Lung (tissue), 17 donors: ENCODE measurements at places on chromosomes 2 and 18.
A peak's percentile ranks its signal among the peaks of the same experiment; 100 is the strongest.

DNA sequence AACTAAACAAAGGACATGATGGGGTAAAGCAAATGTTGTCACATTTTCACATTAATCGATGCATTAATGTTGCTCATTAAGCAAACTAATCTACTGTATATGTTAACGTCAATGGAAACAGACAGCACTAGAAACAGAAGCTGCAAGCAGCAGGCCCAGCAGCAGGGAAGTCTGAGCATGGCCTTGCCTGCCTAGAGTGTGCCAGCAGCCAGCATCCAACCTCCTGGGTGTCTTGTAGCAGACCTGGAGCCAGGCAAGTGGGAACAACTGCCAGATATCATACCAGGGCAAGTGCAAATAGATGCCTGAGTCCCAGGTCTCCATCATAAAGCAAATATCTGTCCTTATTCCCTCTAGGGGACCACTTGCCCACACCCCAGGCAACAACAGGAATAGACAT, 319.0 kb downstream of the LRRTM1 start:
- H3K4me3 ChIP-seq: no peak overlapping the region
- no peak for DNase-seq
- no peaks in the 10 kb centered on the region for H3K4me1 ChIP-seq
- H3K27me3 ChIP-seq: no peaks in the 10 kb centered on the region
- H3K27ac ChIP-seq: no peak overlapping the region
- H3K36me3 ChIP-seq: no peaks in the 10 kb centered on the region

- no peak for DNase-seq
- no peaks in the 10 kb centered on the region for H3K4me1 ChIP-seq
- no peak overlapping the region for H3K27ac ChIP-seq
- no peaks in the 10 kb centered on the region for H3K36me3 ChIP-seq
- H3K4me3 ChIP-seq: no peak overlapping the region
- H3K27me3 ChIP-seq: no peaks in the 10 kb centered on the region
These were observed 26.5 kb downstream of the B3GNT7 start for GRCh38 chr2:231422056-231422455.

DNA sequence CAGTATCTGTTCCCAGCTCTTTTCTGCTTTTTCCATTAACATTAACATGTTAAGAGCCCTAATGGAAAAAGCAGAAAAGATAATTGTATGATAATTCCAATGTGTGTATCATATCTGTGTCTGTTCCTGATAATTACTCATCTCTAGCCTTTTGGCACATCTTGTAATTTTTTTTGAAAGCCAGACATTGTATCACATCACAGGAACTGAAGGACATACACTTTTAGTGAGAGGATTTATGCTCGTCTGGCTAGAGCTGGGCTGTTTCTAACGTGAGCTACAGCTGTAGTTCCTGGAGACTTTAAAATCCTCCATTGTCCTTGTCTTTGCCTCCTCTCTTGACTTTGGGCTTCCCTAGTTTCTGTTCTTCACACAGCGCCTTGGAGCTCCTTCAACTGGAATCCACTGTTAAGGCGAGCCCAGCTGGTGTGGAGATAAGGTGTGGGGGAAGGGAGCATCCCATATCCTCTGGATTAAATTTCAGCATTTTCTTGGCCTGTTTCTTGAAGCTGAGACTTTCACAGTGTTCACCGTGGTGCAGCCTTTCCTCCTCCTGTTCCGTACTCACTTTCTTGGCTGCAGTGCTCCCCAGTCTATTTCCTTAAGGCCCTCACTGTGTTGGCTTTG, 211.5 kb downstream of the GALR1 start:
- DNase-seq: peak; percentile 66
- H3K27me3 ChIP-seq: no peaks in the 10 kb centered on the region
- H3K27ac ChIP-seq: no peak overlapping the region
- H3K4me1 ChIP-seq: no peaks in the 10 kb centered on the region
- no peak overlapping the region for H3K4me3 ChIP-seq

- H3K27ac ChIP-seq: no peak overlapping the region
- H3K27me3 ChIP-seq: no peaks in the 10 kb centered on the region
- peak; percentile 15 for DNase-seq
- H3K4me3 ChIP-seq: no peak overlapping the region
- no peaks in the 10 kb centered on the region for H3K36me3 ChIP-seq
These were observed 121.0 kb downstream of the ALPK2 start for GRCh38 chr18:58507880-58508279.

DNA sequence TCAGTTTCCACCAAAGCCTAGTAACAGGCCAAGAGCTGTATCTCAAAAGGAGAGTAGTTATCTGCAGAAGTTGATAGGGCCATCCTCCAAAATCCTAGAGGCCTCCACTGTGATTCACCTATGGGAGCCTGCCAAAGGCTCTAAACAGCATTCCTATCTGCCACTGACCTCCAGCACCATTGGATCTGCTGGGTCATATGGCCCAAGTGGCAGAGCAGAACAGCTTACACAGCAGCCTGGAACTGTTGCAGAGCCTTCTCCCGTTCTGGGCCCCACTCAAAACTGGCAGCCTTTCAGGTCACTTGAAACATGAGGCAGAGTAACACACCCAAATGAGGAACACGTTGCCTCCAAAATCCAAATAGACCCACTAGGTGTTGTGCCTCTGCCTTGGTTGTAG, 345.2 kb upstream of the RND3 start:
- no peak overlapping the region for H3K4me3 ChIP-seq
- no peaks in the 10 kb centered on the region for H3K27me3 ChIP-seq
- H3K36me3 ChIP-seq: no peaks in the 10 kb centered on the region
- H3K4me1 ChIP-seq: peaks cover 4% of the 10 kb centered on the region

DNA sequence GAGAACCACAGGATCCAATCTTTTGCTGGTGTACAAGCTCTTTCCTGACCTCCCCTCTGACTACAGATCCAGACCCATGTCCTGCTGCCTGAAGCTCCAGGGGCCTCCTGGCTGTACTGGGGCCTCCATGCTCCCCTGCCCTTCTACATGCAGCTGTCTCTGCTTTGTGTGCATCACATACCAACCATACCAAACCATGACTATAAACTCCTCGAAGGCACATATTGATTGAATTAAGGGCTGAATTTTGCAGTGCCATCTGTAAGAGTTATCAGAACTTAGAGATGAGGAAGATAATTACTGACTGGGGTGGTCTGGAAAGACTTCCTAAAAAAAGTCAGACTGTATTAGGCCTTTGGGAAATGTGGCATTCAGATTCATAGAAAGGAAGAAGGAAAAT, 139.9 kb upstream of the CXCR4 start:
- H3K27ac ChIP-seq: no peak overlapping the region
- DNase-seq: no peak

GRCh38 chr2:71812736-71813135, 334.9 kb downstream of the CYP26B1 start:
- H3K27me3 ChIP-seq: no peaks in the 10 kb centered on the region
- H3K4me1 ChIP-seq: no peaks in the 10 kb centered on the region
- no peak overlapping the region for H3K4me3 ChIP-seq
- H3K27ac ChIP-seq: no peak overlapping the region
- no peaks in the 10 kb centered on the region for H3K36me3 ChIP-seq

DNA sequence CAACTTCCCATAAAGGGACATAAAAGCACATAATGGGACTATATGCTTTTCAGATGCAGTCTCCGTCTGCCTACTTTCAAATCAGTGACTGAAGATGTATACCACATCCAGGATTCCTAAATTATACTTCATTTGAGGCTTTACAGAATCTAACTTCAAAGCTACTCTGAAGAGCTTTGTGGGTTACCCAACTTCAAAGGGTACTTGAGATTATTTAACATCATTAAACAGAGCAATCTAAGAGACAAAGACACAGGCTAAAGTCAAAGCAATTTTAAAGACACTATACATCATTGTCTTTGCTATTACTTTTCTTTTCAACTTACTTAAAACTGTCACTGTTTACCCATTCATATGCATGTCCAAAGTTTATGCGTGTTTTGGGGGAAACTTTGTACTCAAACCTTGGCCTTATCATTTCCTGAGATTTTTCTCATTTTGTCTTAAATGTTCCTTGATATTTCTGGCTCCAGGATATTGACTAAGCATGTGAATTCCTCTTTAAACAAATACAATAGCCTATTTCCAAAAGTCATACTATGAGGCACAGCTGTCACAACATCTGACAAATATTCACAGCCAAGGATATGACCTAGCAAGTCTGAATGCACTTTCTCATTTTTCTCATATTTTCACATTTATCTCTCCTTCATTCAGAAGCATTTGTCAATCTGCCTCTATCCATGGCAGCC, 1985.1 kb upstream of the PIK3C3 start:
- DNase-seq: no peak
- no peaks in the 10 kb centered on the region for H3K4me1 ChIP-seq
- no peak overlapping the region for H3K27ac ChIP-seq
- no peak overlapping the region for H3K4me3 ChIP-seq

DNA sequence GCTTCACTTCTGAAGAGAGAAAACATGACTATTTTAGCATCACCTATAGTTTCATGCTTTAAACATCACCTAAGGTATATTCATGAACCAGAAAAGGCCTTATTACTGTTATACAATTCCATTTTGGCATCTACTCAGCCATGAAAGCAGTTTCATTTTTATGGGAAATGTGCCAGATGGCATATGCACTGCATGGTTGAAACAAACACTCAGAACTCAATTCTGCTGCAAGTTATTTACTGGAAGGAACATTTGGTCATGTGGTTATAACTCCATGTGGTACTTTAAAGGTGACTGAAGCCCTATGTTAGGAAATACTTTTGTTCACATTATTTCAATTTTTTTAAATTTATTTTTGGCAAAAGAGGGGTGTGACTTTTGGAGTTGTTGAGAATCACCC, 287.5 kb upstream of the CRIM1 start:
- no peaks in the 10 kb centered on the region for H3K27me3 ChIP-seq
- H3K27ac ChIP-seq: no peak overlapping the region
- peak; percentile 82 for DNase-seq
- no peaks in the 10 kb centered on the region for H3K4me1 ChIP-seq

- DNase-seq: no peak
- H3K27me3 ChIP-seq: no peaks in the 10 kb centered on the region
- peak overlapping the region; percentile 68 for H3K27ac ChIP-seq
- no peak overlapping the region for H3K4me3 ChIP-seq
These were observed 45.9 kb downstream of the RPIA start for GRCh38 chr2:88737385-88737784.

DNA sequence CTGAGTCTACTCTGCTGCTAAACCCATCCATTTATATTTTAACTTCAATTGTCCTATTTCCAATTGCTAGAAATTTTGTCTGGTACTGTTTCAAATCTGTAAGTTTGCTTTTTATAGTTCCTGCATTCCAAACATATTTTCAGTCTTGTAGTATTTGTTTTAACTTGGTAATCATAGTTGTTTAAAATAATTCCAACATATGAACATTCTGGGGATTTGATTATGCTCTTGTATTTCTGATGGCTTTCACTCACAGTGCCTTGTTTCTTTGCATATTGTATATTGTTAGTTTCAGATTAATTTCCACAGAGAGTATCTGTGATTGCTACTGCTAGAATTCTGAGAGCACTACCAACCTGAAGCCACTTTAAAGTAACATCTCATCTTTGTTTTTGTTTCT, 202.4 kb downstream of the ETAA1 start:
- no peak overlapping the region for H3K27ac ChIP-seq
- H3K4me3 ChIP-seq: no peak overlapping the region
- no peaks in the 10 kb centered on the region for H3K4me1 ChIP-seq
- H3K27me3 ChIP-seq: no peaks in the 10 kb centered on the region

- H3K36me3 ChIP-seq: no peaks in the 10 kb centered on the region
- DNase-seq: no peak
- H3K4me3 ChIP-seq: no peak overlapping the region
These were observed 289.5 kb downstream of the SLC4A3 start for GRCh38 chr2:219916726-219917440.

DNA sequence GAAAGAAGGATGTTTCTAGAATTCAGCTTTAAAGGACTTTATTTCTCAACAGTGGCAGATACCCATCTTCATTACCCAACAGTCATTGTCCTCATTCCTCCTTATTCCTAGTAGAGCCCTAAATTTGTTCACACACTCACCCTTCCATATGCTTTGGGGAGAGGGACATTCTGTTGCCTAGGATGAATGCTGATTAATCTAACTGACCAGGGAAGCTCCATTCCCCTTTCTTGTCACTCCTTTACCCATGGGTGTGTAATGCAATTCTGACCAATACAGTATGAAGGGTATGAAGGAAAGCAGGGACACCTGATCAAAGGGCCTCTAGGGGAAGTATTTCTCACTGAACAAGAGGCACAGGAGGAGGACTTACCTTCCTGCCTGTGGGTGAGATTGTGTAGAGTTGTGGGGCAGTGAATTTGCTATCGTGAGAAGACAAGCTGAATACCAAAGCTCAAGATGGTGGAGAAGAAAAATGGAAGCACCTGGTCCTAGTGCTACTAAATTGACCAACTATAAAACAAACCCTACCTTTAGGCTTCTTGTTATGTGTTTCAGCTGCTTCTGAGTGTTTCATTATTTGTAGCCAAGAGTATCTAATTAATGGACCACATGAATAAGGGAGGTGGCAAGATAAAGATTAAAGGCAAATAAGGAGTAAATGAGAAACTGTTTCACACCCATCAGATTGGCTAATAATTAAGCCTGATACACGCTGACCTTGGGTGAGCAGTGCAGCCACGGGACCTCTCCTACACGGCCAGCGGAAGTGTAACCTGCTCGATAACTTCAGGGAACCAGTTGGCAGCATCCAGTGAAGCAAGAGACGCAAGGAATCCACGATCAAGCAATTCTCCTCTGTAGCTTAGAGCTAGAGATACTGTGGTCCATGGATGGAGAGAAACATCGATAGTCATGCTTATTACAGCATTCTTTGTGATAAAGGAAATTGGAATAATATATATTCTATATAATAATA, 202.3 kb downstream of the MYCN start:
- H3K27ac ChIP-seq: no peak overlapping the region
- DNase-seq: no peak
- no peak overlapping the region for H3K4me3 ChIP-seq
- no peaks in the 10 kb centered on the region for H3K4me1 ChIP-seq
- no peaks in the 10 kb centered on the region for H3K36me3 ChIP-seq
- no peaks in the 10 kb centered on the region for H3K27me3 ChIP-seq

DNA sequence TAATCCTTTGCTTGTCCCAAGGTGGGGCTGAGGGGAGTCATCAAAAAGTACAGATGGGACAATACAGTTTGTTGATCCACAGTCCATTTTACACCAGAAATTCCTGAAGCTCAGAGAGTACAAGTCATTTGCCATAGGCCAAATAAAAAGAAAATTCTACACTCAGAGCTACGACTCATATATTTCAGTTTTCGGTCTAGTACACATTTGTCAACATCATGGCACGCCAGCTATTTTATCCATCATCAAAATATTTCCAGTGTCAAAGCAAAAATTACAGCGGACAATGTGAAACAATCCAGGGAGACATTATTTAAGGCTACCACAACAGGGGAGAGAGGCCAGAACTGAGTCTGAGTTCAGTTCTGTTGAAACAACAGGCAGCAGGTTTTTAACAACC, 587.5 kb upstream of the DSEL start:
- no peak overlapping the region for H3K4me3 ChIP-seq
- no peak overlapping the region for H3K27ac ChIP-seq
- H3K27me3 ChIP-seq: no peaks in the 10 kb centered on the region
- no peak for DNase-seq
- H3K36me3 ChIP-seq: no peaks in the 10 kb centered on the region

- no peaks in the 10 kb centered on the region for H3K27me3 ChIP-seq
- H3K27ac ChIP-seq: no peak overlapping the region
- peaks cover 3% of the 10 kb centered on the region for H3K4me1 ChIP-seq
- DNase-seq: no peak
These were observed 206.9 kb downstream of the BCL2 start for GRCh38 chr18:63112706-63113105.

- H3K4me3 ChIP-seq: no peak overlapping the region
- DNase-seq: no peak
- H3K36me3 ChIP-seq: no peaks in the 10 kb centered on the region
- no peaks in the 10 kb centered on the region for H3K27me3 ChIP-seq
These were observed 17.9 kb downstream of the LCT start for GRCh38 chr2:135818937-135819610.
